ENCODE measurements at places on chromosomes 1 and 21.

- DNase-seq: no peak
These were observed 838.8 kb upstream of the ADAMTS5 start for GRCh38 chr21:27805696-27806095.

- DNase-seq: no peak
These were observed 987.5 kb upstream of the NCAM2 start for GRCh38 chr21:20010691-20011200.

DNA sequence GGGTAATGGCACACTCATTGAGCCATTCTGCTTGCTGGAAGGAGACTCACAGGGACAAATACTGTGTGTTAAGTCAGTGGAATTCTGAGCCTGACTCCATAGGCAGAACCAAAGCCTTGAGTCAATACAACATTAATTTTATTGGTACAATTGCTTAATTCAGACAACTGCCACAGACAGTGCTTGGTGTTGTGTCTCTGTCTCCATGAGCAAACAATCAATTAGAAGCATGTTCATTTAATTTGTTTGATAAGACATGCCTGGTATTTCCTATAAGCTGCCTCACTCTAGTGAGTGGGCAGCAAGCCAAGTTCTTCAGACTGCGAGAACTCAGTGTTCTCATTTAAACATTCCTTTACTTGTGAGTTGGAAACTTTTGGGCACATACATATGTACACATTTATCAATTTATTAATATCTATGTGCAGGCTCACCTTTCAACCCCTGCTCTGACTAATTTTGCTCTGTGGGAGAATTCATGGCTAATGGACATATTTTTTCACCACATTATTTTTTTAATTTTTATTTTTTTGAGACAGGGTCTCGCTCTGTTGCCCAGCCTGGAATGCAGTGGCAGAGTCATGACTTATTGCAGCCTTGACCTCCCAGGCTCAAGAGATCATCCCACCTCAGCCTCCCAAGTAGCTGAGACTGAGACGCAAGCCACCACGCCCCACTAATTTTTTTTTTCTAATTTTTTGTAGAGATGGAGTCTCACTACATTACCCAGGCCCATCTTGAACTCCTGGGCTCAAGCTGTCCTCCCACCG is 4.5 kb upstream of the SRSF10 start:
- no peak for DNase-seq

DNA sequence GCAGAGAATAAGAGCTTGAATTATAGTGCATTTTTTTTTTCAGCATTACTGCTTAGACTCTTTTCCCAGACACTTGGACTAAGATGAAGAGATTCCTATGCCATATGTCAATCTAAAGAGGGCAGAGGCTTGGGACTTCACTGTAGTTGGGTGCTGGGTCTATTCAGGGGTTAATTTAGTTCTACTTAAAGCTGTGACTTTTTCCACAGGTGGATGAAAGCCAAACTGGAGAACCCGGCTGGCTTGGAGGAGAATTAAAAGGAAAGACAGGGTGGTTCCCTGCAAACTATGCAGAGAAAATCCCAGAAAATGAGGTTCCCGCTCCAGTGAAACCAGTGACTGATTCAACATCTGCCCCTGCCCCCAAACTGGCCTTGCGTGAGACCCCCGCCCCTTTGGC is 104.8 kb downstream of the ATP5PO start:
- no peak for DNase-seq

DNA sequence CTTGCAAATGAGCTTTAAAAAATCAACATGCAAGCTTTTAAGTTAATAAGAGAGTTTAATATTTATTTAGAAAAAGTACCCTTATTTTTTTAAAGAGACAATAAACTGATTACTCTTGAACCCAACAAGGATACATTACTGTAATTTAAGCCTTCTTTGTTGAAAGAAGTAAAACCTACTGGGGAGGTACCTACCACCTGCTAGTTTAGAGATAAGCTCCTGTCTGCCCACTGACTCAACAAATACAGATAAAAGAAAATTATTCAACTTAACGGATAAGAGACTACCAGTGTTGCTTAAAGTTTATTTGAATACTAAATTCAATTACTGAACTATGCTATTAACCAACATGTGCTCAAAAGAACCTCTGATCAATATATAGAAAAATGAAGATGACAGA is 23.1 kb downstream of the USP24 start:
- DNase-seq: no peak

- no peak for DNase-seq
These were observed 3.7 kb downstream of the CYB561D1 start for GRCh38 chr1:109497449-109498160.

- DNase-seq: no peak
These were observed 50.8 kb upstream of the MACF1 start for GRCh38 chr1:39153684-39154083.

DNA sequence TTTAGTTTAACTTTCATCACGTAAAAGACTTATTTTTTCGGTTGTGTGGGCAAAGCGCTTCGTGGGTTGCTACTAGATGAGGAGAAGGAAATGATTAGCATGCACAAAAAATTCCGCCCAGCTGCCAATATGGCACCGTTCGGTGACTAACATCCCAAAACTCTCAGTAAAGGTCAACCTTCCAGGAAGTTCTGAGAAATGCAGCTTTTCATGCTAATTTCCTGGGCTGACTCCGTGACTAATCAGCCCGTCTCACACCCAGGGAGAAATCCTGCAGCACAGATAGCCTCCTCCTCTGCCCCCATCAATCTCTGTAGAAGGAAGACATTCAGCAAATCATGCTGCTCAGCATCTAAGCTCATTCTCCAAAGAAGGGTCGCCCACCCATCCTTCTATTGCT is 34.1 kb downstream of the TMCO4 start:
- no peak for DNase-seq

GRCh38 chr1:18939398-18940302 is 16.8 kb downstream of the IFFO2 start:
- DNase-seq: no peak

GRCh38 chr21:25967901-25968438 is 202.6 kb downstream of the APP start:
- no peak for DNase-seq

- no peak for DNase-seq
These were observed 7.2 kb downstream of the FBXO6 start for GRCh38 chr1:11671205-11671543.

- DNase-seq: no peak
These were observed 3.0 kb upstream of the OR2C3 start for GRCh38 chr1:247539215-247539614.

DNA sequence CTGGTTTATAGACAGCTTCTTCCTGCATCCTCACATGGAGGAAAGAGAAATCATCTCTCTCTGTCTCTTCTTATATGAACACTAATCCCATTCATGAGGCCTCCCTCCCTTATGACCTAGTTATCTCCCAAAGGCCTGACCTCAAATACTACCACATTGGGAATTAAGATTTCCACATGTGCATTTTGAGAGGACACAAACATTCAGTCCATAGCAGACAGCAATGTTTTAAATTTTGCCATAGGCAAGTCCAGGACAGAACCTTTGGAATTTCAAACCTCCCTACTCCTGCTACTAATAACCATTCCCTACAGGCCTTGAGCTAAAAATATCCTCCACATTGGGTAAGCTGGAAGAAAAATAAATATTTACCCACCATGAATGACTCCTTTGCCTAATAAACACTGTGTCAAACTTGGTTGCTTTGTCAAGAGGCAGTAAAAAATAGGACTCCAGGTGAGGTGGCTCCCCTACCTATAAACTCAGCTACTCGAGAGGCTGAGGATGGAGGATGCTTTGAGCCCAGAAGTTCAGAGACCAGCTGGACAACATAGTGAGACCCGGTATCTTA is 113.7 kb downstream of the ZNF281 start:
- DNase-seq: no peak

DNA sequence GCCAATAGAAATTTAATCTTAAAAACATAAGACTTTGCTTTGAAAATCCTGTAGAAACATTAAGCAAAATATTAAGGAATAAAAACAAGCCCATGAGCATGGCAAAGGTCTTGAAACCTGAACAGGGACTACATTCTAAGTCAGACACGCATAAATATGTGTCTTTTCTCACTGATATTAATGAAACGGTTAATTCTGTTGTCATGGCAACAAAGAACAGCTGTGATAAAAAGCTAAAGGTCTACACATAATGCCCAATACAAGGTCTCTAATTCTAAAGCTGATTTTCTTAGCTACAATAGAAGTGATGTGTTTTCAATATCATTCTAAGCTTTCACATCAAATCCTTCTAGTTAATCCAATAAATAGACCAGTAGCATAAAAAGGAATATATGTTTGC is 331.7 kb downstream of the PTBP2 start:
- no peak for DNase-seq

- DNase-seq: no peak
These were observed 12.3 kb upstream of the DENND2D start for GRCh38 chr1:111212634-111213335.

DNA sequence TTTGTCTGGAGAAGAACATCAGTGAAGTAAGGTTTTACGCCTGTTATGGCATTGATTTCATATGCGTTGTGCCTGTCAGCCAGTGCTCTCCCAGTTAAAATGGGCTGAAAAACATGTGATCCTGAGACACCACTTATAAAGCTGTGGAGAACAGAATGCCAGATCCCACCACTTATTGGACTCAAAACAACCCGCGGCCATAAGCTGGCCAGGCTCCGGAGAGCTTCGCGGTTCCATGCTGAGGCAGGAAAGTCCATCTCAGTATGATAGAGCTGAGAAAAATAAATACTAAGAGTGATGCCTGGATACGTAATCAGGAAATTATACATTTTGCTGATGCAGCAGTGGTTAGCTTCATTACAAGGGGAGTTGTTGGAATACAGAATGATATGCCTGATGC is 5.1 kb downstream of the APOBEC4 start:
- DNase-seq: no peak

- no peak for DNase-seq
These were observed 26.2 kb downstream of the NEK2 start for GRCh38 chr1:211648980-211649934.

- DNase-seq: no peak
These were observed 32.7 kb downstream of the HSD17B7 start for GRCh38 chr1:162823231-162823630.

DNA sequence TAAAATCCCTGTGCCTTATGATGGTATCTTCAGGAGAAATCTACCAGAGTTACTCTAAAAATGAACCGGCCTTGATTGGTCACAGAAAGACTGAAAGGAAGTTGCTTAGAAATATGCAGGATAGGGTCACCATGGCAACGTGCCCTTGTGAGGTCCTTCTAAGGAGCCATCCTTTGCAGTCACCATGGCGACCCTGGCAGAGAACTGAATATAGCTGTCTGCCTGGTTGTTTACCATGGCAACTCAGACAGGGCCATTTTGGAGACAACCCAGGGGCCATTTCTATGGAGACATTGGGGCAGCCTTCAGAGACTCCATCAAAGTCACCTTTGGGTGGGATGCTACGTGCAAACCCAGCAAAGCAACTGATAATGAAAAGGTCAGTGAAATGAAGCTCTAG is 43.0 kb downstream of the SNX7 start:
- no peak for DNase-seq

DNA sequence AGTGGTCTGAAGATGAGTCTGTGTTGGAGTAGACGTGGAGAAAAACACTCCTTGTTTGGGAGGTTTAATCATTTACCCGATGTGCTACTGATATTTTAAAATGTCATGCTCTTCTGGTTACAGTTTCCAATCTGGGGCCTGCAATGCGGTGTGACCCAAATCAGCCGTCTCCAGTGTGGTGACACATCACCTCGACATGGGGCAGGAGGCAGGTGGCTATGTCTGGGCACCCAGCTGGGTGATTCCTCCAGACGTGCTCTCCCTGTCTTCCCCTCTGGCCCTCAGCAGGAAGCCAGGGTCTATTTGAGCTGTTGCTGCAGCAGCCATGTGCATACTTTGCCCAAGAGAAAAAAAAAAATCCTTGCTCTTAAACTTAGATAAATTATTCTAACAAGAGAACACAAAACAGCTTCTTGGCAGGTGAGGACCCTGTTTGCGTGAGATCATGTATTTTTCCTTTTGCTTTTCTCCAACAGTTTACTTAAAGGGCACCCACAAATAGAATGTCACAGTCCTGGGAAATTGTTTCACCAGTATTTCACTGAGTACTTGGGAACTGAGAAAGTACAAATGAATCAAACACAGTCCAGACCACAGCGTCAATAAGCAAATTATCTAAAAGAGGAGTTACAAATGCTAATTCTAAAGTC is 38.9 kb upstream of the MAP10 start:
- DNase-seq: no peak

DNA sequence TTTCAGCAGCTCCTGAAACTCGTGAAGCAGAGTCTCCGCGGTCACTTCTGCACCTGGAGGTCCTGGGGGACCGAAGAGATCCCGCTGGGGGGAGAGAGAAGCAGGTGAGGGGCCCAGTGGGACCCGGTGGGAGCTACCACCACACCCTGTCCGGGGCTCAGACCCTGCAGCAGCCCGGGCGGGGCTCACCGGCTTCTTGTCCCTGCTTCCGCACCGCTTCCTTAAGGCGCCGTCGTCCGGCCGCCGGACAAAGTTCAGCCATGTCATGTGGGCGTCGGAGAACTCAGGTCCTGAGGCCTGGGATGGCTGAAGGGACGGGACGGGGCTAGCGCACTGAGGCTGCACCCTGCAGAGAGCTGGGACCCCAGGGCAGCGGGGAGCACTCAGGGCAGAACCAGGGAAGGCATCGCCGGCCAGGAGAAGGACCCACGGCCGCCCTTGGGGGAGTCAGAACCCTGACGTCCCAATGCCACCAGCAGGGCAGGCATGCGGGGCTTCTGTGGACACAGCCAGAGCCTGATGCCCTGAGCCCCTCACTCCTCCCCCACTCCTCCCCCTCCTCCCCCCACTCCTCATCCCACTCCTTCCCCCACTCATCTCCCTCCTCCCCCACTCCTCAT is 2.2 kb downstream of the C1QTNF12 start:
- no peak for DNase-seq

- no peak for DNase-seq
These were observed 1.1 kb upstream of the ZNF692 start for GRCh38 chr1:248860007-248860406.

- DNase-seq: no peak
These were observed 23.0 kb upstream of the SYNC start for GRCh38 chr1:32725615-32725982.

All from stimulated activated CD8-positive, alpha-beta memory T cell treated with anti-CD3 and anti-CD28 coated beads, Interleukin-7, amount 100 ng/mL, for 1 hour (primary cell).